ENCODE measurements at places on chromosomes 4 and X.

- no peak for DNase-seq
Measured at GRCh38 chr4:3744901-3745300, 21.3 kb upstream of the ADRA2C start.

DNA sequence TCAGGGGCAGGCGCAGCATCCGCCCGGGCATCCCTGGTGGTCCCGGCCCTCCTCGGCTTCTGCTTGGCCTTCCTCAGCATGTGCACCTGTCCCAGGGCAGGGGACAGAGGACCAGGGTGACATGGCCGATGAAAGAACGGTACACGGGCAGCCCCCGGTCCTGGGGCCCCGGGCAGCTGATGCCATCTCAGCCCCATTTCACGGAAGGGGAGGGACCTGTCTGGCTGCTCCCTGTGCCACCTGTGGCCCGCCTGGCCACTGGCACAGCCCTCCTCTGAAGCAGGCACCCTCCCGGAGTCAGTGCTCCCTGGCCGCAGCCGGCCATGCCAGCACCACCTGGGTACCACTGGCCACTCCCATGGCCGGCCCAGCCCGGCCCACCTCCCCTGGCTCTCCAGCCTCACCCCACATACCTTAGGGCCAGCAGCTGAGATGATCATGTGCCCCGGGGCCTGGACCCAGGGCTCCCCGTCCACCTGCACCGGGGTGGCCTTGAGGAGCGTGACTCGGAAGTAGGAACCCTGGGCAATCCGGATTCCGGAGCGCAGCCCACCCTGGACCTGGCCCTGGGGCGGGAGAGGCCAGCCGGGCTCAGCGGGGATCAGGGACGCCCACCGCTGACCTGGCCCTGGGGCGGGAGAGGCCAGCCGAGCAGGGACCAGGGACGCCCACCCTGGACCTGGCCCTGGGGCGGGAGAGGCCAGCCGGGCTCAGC, 12.6 kb downstream of the DGKQ start:
- DNase-seq = no peak

DNA sequence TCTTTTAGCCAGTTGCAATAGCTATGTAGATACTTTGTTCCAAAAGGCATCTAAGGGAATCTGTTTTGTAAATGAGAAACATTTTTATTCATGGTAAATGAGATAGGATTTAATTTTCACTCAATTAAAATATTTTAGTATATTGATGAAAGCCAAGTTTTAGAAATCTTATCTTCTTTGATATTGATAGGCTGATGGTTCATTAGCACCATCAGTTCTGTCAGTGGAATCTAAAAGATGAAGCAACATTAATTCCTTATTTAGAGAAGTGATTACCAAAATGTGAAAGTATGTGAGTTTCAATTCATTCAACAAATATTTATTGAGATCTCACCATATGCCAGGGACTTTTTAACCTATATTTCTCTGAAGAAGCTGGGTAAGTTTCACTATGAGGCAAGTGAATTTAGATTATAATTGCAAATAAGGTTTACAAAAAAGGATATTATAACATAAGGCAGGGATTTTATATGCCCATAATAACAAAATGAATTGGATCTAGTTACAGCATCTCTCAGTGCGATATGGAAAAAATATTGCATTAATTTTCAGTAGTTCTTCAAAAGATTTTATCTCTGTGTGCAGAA, 79.3 kb downstream of the GABRB1 start:
- DNase-seq = no peak

DNA sequence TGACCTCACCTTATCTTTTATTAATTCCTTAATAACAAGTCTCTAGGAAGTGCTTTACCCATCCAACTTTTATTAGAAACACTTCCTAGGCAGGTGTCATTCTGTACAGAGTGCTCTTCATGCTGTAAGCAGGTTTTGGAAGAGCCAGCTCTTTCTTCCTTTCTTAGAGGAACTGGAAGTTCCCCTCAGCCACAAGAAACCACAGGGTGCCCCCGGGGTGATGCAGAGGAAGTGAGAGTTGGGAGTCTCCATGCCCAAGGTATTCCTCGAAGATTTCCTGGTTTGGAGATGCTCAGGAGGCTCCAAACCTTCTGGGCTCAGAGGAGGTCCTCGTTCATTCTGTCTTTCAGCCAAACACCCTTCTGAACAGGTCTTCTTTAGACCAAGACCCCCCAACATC, 83.8 kb downstream of the EGF start:
- no peak for DNase-seq

DNA sequence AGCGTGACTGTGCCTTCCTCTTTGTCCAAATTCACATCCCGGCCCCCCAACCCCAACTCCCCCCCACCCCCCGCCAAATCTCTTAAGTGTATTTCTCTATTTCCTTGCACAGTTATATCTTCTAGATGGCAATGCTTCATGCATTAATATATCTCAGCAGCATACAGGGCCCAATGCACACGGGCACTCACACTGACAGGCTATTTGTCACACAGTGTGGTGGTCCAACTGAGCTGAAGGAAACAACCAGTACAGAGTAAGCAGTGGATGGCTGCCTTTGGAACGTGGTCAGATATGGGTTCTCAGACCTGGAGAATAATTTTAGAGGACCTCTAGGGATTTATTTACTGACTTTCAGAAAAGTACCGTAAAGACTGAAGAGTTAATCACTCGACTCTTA, 681 bp downstream of the EXOC1 start:
- no peak for DNase-seq
